ENCODE measurements at places on chromosomes 6 and 20.

DNA sequence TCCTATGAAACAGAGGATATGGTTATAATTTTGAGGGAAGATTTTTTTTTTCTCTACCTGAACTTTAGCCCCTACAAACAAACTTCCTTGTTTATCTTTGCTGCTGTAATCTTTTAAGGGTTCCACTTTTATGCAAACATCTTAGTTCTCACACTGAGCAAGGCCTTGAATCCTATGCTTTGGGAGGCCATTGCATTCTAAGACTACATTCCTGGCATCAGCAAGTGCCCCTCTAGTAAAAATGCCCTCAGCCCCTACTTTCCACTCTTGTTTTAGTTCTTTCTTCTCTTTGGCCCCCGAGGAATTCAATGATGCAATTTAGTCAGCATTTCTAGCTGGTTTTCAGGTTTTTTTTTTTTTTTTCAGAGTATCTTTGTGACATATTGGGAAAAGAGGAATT, 8.1 kb upstream of the AHI1 start:
- no peak for DNase-seq

GRCh38 chr6:132568611-132569010, 1.5 kb upstream of the TAAR6 start:
- DNase-seq = no peak

- DNase-seq = no peak
Measured at GRCh38 chr6:50713977-50714486, 706 bp downstream of the TFAP2D start.

DNA sequence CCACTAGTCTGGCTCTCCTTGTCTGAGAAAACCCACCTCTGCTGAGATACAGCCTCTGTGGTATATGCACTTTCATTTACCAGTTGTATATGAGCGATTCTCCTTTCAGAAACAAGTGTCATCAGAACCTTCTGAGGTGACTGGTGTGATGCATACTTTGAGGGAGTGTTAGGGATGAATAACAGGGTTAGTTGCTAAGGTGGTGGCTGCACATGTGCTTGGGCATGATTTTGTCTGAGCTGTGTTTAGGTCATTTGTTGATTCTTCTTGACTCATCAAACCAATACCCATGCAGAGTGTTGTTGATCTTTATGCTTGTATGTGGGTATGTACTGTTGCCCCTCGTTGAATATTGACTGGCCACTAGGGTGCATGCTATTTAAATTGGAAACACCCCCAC, 25.7 kb downstream of the DTD1 start:
- DNase-seq = no peak

GRCh38 chr6:16805243-16805950, 44.1 kb upstream of the ATXN1 start:
- no peak for DNase-seq

DNA sequence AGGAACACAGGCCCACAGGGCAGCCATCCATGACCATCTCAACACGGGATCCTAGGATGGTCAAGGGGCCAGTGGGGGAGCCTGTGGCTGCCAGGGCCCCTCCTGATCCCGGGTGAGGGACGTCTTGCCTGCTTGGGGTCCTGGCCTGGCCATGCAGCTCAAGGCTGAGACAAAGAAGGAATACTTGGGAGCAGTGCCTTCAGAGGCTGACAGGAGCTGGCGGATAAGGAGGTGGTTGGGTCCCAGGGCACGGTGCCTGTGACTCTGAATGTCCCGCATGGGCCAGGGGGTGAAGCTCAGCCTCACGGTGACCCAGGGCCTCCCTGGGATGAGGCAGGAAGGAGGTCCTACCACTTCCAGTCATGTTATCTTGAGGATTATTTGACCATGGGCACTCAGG, 95.2 kb downstream of the SMOC2 start:
- DNase-seq = no peak

DNA sequence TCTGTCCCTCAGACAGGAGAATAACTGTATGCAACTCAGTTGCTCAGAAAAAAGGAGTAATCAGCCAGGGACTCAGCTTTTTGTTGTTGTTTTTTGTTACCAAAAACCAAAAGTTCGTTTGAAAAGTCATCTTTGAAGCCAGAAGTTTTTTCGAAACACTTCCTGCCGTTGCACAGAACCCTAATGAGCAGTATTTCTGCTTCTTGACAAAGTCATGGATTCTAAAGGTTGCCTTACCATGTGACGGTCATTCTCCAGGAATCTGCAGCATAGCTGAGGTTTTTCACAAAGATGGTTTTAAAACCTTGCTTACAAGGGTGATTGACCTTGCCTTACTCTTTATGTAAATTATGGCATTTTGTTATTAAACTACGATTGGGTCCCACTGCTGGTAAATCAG, 1.9 kb downstream of the RAB32 start:
- no peak for DNase-seq

DNA sequence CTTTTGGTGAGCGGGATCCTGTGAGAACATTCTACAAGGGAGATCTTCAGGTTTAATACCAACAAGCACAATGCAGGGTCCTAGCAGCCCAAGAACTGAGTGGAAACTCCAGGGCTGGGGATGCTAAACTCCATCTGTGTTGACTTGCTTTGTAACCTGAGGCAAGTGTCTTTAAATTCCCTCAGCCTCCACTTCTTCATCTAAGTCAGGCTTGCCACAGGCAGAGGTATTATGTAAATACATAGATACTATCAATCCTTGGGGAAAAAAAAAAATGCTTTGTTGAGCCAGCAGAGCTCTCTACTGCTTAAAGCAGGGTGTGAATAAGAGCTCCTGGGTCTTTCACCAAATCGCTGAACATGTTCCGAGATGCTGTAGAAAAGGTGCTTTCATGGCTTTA, 114.2 kb upstream of the PHACTR1 start:
- no peak for DNase-seq

GRCh38 chr6:37483917-37484785, 15.5 kb downstream of the CCDC167 start:
- DNase-seq = peak; percentile 82

- DNase-seq = no peak
Measured at GRCh38 chr20:38000293-38000692, 33.0 kb downstream of the TTI1 start.

DNA sequence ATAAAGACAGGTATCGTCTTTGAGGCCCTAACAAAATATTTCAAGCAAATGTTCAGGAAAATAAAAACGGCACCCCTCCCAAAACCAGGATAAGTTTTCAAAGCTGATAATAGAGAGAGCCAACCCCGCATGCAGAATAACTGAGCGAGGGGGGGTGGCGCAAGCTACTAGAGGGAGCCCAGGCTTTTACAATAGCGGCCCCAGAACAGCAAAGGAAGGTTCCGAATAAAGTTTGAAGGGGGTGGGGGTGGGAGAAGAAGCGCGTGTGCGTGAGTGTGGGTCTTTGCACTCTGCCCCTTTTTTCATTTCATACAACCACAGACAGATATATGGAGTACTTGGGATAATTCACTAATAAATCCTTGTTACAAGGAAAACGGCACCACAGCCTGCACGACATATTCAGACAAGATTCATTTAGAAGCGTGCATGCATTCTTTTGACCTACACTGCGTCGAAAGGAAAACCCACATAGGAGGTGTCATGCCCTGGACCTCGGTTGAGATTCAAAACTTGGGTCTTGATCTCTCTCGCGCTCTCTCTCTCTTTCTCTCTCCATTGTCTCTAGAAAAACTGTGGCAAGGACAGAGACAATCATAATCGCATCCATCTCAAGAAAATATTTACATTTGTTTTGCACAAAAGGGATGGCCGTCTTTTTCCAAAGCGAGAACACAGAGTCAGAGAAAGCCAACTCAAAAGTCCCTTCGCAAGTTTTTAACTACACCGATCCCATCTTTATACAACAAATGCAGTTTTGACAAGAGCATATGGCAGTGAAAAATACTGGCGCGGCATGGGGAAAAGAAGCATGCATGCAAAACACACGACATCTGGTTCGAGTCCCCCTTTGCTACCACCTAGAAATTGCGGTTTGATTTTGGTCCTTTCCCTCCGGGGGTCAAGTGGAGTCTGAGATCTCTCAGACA, 1.6 kb downstream of the OLIG3 start:
- DNase-seq = no peak

- DNase-seq = no peak
Measured at GRCh38 chr6:84172080-84172479, 55.4 kb downstream of the CEP162 start.

DNA sequence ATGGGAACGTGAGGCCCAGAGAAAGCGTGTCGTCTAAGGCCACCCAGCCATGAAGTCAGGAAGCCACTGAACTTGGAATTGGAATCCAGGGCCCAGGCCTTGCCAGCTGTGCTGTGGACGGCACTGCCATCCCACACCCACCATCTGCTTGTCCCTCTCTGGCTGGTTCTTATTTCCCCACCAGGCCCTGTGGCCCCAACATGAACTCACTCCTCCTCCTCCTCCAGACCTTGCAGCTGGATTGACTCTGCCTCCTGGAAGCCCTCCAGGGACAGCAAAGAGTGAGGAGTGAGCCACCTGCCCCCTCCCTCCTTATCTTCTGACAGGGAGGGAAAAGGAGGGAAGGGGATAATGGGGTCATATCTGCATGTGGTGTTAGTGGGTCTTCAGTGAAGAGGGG, 16.0 kb upstream of the IP6K3 start:
- DNase-seq = no peak
